ENCODE measurements at places on chromosomes 13 and 19.

- DNase-seq, result no peak
These were observed 85.0 kb downstream of the SACS start for GRCh38 chr13:23348262-23349127.

DNA sequence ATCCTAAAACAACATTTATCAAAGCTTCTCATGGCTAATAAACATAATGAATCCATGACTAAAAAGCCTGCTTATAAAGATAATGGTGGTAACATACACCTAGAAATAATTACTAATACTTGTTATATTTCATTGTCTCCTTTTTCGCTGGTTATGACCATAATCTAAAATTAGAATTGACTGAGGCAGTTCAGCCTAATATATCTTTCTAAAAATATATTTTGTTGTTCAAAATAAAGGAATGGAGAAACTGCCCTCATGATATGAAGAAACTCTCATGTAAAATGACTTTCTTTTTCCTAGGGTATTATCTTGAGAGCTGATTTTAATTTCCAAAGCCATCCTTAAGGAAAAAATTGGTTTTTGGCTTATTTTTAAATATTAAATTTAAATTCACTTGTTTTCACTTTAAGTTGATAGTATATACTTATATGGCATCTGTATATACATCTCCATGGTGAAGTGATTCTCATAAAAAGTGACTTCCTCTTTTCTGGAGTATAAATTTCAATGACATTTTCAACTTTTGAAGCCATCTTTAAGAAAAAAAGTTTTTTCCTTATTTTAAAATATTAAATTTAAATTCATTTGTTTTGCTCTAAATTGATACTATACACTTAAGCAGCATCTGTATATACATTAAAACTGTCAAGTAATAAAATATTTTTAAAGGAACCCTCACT is 204.6 kb downstream of the VWA8 start:
- DNase-seq, result no peak

DNA sequence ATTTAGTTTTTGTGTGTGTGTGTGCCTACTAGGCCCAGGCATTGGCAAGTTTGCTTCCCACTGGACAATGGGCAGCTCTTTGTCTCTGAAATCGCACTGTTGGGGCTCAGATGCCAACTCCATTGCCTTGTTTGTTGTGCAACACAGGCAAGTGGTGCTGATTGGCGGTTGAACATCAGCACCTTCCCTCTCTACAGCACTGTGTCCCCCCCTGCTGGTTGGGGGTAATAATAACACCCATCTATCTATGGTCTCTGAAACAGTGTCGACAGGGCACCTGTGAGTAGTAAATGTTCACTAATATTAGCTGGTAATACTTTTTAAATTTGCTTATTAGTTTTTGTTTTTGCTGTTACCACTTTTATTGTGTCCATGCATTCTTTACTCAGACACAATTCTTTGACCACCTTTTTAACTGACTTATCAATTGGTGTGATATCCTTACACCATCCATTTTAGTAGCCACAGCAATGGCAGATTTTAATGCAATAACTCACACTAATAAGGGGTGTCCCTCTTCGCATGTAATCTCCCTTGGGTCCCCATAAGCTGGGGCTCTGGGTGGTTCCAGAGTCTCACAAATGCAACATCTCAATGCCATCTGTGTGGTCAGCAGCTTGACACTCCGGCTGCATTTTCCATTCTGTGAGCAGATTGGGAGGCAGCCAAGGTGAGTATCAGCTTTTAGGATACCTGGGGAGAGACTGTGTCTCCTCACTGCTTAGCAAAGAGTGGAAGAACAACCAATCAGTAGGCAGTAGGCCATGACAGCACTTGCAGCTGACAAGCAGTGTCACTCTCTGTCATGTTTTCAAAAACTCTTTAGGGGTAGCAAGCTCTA is 47.7 kb upstream of the UQCRFS1 start:
- DNase-seq, result no peak

DNA sequence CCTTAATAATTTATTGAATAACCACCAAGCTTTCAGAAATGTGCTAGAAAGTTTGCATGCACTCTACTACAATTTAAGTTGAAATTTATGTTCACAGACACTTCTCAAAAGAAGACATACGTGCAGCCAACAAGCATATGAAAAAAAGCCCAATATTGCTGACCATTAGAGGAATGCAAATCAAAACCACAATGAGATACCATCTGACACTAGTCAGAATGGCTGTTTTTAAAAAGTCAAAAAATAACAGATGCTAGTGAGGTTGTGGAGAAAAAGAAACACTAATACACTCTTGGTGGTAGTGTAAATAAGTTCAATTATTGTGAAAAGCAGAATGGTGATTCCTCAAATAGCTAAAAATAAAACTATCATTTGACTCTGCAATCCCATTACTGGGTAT is 308.8 kb upstream of the PCDH9 start:
- no peak for DNase-seq

- DNase-seq, result peak; percentile 87
These were observed 5.3 kb upstream of the PROZ start for GRCh38 chr13:113152984-113153809.

GRCh38 chr13:35093356-35093755 is 151.3 kb downstream of the NBEA start:
- no peak for DNase-seq

GRCh38 chr19:38234615-38235014 is 10.6 kb upstream of the DPF1 start:
- no peak for DNase-seq

DNA sequence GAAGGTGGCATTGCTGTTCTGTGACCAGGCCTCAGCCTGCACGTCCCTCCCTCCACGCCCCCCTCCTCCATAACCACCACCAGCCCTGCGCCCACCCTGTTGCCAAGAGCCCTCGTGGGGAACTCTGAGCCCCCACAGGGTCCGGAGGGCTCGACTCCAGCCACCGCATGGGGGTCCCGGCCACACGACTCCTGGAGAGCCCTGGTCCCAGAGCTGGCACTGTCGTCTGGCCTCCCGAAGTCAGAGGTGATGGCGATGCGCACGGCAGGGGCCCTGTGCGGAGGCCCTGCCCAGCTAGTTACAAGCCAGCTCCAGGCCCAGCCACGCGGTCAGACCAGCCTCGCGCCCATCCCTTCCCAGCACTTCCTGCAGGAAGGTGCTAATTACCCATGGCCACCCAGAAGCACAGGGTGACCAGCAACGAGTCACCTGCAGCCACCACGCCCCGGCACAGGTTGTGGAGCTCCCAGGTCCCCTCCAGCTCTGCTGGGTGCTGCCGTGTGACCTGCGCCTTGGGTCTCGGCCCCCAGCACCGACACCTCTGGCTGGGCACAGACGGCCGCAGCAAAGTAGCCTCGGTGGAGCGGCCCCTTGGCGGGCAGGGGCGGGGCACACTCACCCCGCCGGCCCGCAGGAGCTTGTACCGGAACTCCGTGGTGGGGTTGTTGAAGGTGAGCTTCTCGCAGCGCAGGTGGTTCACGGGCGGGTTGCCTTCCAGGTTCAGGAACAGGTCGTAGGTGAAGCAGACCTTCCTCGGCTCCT is 49.6 kb downstream of the MLLT1 start:
- DNase-seq, result no peak

GRCh38 chr19:51615991-51616390 is 14.2 kb downstream of the SIGLEC5 start:
- DNase-seq, result no peak

DNA sequence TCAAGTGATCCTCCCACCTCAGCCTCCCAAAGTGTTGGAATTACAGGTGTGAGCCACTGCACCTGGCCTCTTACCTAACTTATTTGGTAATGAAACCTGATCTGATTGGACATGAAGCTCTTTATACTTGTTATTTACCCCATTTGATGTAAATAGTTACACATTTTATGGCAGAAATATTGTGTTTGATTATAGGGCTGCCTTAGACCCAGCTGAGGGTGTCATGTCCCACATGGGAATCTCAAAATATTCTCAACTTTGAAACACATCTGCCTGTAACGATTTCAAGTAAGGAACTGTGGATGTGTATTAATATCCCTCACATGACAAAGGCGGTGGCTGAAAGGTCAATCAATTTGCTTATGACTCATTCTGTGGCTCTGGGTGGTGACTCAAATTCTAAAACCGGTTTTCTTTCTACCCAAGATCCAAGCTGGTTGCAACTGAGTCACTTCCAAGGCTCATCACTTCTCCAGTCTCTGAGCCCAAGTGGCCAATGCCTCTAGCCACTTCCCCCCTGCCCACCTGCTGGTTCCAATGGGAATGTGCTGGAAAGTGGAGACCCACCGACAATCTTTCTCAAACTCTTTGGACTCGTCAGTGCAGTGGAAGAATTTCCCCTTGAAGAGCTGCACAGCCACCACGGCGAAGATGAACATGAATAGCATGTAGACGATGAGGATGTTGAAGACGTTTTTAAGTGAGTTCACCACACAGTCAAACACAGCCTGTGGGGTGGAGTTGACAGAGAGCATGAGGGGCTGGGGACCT is 110.9 kb downstream of the IER2 start:
- DNase-seq, result no peak

GRCh38 chr13:43307921-43308433 is 284.6 kb downstream of the DNAJC15 start:
- DNase-seq, result peak; percentile 81

DNA sequence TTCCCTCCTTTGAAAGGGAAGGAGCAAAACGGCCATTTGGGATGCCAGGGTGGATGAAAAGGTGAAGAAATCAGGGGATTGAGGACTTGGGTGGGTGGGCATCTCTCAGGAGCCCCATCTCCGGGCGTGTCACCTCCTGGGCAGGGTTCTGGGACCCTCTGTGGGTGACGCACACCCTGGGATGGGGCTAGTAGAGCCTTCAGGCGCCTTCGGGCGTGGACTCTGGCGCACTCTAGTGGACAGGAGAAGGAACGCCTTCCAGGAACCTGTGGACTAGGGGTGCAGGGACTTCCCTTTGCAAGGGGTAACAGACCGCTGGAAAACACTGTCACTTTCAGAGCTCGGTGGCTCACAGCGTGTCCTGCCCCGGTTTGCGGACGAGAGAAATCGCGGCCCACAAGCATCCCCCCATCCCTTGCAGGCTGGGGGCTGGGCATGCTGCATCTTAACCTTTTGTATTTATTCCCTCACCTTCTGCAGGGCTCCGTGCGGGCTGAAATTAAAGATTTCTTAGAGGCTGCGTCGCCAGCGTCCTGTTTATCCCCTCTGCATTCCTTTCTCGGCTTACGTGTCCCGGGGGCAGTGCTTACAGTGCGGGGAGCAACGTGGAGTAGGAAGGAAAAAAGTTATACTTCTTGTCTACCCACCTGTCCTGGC is 15.2 kb upstream of the S1PR4 start:
- DNase-seq, result peak; percentile 93

DNA sequence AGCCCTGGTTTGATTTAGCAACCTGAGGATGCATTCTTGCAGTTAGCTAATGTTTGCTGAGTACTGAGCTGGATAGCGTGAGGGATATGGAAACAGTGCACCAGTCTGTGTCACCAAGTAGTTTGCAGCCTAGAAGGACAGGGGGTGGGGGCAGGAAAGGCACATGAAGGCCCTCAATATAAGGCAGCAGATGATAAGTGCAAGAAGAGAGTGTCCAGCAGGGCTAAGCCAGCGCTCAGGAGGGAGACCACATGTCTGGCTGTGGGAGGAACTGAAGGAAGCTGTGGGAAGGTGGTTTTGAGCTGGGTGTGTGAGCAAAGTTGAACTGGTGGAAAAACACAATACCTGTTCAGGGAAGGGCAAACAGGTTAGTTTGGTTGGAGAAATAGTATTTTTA is 1.7 kb downstream of the CXCL17 start:
- DNase-seq, result no peak

GRCh38 chr13:63167699-63168337 is 1752.2 kb upstream of the PCDH20 start:
- no peak for DNase-seq

DNA sequence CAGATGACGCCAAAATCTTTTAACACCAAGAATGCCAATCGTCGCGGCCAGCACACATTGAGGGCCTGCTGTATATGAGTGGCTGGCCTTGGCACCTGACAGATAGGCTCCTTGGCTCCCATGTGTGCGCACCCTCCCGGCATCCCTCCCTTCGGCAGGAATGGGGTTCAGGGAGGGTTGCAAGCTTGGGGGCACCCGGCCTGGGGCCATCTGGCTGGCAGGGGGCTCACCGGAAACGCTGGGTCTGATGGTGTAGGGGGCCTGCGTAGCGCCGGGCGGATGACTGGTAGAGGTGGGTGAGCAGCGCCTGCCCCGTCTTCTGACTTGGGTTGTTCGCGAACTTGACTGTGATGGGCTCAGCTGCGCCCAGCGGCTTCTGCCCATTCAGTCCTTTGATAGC is 22.4 kb downstream of the PRKCSH start:
- no peak for DNase-seq

DNA sequence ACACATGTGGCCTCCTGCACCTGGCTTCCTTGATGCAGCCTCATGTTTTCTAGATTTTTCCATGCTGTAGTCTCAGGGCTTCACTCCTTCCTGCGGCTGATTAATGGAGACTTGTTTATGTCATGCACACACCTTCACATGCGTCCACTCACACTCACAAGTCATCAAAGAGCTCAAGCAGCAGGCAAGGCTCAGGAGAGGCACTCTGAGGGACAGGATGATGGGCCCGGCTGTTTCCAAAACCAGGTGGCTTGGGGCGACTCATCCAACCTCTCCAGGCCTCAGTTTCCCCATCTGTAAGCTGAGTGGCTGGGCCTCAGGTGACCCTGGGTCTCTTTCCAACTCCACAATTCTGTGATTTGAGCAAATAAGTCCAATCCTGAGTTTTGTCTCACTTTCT is 36.9 kb downstream of the RASA3 start:
- DNase-seq, result no peak

DNA sequence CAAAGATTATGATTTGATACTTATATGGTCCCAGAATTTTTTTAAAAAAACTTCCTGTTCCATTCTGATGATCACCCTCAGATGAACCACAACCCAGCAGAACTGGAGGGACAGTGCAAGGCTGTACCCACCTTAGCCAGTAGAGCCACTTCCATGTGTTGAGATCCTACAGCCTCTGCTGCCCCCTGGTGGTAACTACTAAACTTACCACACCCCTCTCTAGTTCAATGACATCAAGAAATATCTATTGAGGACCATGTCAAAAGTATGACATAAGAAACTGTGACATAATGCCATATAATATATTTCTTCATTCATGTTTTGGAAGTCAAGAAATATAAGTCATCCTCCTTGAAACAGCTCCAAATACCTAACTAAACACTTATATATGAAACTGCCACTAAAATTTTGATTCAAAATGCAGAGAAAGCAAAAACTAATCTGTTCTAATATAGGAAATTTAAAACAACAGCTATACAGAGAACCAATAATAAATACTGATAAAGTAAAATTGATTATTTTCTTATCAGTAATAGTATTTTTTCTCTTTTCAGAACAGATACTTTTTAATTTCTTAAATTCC is 412.6 kb downstream of the KCTD12 start:
- peak; percentile 82 for DNase-seq

GRCh38 chr13:67299751-67300150 is 69.6 kb upstream of the PCDH9 start:
- no peak for DNase-seq

GRCh38 chr13:112970552-112971287 is 1.7 kb downstream of the MCF2L start:
- DNase-seq, result peak; percentile 52

DNA sequence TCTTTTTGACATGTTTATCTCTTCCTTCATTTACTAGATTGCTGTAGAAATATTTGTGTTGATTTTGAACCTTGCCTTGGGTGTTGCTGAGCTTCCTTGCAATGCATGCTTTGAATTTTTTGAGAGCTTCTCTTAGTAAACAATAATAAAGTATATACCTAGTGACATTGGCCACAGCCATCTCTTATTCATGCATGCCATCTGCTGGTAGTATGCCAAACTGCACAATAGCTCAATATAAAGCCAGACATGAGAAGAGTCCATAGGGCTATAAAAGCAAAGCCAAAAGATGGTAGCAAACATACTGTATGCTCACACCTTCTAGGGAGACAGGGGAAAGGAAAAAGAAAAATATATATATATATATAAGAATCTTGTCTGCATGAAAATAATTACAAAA is 18.9 kb upstream of the ZSCAN5A start:
- no peak for DNase-seq
